ENCODE measurements at places on chromosomes 13 and 19.

DNA sequence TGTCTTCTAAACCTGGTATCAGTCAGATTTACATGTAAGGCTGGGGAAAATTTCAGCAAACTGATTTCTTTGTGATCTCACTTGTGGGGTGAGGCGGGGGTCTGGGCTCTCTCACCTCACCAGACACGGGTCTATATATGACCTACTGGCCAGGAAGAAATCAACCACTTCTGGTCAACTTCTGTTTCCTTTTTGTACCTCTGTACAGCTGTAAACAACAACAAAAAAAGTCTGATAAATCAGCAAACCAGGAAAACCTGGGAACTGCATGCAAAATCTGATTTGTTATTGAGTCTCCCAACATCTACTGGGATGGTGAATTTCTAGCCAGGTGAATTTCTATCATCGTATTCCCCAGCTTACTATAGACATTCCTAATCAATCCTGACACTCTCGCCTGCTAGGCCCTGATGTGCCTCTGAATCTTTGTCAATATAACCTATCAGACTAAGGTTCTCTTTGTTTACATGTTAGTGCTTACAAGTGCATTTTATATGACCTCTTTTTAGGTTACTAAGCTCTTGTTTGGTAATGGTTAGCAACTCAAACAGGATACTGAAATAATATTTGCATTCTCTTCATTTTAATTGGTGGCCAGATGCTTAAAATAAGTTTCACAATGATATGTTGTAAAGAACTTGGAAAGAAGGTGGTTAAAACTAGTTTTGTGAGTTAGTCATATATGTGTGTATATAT lies 77.7 kb downstream of the LRRC63 start:
- DNase-seq, result no peak

GRCh38 chr19:8965887-8966286 lies 44.3 kb downstream of the MUC16 start:
- DNase-seq, result no peak

- no peak for DNase-seq
Observed at GRCh38 chr19:10555610-10555973, 10.2 kb downstream of the KRI1 start.

DNA sequence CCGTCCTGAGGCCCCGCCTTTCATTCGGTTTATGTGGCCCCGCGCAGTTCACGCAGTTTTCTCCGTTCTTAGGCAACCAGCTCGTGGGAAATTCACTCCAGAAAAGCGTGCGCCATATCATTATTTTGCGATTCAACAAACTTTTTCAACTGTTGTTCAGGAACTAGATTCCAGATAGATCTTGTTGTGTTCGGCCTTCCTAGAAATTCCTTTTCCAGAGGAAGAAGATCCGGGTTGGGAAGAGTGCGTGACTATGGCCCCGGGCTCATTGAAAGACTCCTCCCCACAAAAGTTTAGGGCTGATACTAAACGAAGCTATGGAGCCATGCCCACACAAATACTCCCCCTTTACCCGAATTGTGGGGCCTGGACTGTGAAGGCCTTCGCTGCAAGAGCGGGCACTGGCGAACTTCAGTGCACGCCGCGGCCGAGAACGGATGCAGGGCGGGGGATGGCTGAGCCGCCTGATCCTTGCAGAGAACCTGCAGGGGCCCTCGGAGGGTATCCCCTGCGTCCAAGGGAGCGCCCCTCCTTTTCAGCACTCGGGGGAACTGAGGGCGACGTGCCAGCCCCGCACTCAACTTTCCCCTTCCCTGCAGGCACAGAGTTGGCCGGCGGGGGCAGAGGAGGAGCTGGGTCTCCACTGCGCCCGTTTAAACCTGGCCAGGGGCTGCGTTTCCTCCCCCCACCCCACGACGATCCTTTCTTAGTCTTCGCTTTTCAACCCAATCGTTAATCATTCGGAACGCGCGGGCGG lies 904 bp upstream of the SOX1 start:
- DNase-seq, result no peak
